ENCODE measurements at places on chromosomes 2 and 18.

- DNase-seq: no peak
Measured at GRCh38 chr2:202941771-202942170, 29.7 kb downstream of the CARF start.

DNA sequence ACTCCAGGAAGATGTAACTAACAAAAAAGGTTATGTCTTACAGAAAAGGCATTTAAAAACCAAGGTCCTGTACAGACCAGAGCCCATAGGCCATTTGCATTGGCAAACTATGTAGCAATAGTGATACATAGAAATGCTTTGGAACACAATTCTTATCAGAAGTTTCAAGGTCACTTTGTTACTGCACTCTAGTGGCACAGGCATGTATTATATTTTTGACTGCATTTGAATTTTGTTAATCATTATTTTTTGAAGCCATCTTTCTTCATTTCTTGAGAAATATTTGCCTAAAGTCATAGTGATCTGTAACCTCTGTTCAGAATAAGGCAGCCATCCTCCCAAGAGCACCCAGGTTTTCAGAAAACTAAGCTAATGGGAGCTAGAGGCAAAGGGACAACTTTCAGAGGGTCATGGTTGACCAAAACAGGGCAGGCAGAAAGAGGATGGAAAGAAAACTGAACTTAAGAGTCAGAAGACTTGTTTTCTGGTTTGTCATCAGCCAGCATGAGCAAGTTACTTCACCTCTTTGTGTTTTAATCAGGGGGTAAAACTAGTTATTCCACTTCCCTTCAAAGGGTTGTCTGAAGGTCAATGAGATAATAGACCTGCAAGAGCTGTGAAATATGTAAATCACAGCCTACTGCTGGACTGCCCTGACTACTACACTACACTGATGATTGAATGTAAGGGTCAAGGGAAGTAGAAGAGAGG lies 41.5 kb downstream of the SLC38A11 start:
- no peak for DNase-seq

DNA sequence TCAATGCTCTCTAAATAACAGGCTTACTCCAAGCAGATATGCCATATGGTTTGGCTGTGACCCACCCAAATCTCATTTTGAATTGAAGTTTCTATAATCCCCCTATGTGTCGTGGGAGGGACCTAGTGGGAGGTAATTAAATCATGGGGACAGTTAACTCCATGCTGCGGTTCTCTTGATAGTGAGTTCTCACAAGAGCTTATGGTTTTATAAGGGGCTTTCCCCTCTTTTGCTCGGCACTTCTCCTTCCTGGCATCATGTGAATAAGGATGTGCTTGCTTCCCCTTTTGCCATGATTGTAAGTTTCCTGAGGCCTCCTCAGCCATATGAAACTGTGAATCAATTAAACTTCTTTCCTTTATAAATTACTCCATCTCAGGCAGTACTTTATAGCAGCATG lies 302.7 kb upstream of the ZC3H15 start:
- no peak for DNase-seq

GRCh38 chr2:120622886-120623753 lies 112.5 kb upstream of the GLI2 start:
- DNase-seq: no peak

- no peak for DNase-seq
Measured at GRCh38 chr2:80638783-80639182, 334.2 kb upstream of the LRRTM1 start.

DNA sequence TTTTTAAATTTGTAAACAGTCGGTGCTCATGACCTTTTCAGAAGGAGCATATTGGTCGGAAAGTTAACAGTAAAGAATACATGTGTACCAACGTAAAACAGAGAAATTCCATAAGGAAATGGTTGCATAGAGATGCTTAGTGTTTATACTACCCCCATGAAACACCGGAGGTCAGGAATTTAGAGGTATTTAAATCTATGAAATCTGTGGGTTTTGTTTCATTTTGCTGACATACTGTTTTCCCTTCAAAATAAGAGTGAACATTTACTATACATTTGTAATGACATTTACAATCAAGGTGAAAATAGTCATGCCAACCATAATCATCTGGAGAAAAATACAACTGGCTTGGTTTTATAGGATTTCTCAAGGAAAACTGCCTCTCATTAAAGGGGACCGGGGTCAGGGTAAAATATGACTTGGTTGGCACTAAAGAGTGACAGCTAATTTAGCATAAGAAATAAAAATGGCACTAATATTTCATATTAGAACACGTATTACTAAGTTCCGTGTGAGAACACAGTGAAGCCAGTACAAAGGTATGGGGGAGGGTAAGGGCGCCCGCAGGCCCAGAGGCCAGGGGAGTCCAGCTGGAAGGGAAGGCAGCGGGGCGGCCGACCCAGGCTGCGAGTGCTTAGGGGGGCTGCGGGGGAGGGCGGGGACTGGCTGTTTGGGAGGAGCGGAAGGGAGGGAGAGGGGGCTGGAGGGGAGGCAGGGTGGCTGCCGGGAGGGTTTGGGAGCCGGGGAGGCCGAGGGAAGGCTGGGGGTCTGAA lies 1.1 kb upstream of the RNU4ATAC start:
- DNase-seq: no peak

- no peak for DNase-seq
Measured at GRCh38 chr2:155412598-155412997, 714.1 kb downstream of the KCNJ3 start.

DNA sequence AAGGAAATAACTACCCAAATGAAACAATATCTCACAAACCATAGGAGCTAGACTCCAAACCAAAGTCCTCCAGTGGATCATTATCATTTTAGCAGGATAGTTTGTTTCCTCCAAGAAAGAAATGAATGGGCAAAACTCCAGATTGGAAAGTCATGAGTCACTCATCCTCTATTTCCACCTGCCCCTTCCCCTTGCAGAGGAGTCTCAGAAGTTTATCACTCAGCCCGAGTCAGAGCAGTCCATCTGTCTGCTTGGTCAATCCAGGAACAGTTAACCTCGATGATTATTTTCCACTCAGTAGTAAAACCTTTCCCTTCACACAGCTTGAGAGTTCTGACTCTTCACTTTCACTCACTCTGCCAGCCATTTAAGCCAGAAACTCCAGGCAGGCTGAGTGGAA lies 462.2 kb downstream of the BCL11A start:
- DNase-seq: no peak

- DNase-seq: no peak
Measured at GRCh38 chr2:204590063-204590462, 44.8 kb downstream of the PARD3B start.

DNA sequence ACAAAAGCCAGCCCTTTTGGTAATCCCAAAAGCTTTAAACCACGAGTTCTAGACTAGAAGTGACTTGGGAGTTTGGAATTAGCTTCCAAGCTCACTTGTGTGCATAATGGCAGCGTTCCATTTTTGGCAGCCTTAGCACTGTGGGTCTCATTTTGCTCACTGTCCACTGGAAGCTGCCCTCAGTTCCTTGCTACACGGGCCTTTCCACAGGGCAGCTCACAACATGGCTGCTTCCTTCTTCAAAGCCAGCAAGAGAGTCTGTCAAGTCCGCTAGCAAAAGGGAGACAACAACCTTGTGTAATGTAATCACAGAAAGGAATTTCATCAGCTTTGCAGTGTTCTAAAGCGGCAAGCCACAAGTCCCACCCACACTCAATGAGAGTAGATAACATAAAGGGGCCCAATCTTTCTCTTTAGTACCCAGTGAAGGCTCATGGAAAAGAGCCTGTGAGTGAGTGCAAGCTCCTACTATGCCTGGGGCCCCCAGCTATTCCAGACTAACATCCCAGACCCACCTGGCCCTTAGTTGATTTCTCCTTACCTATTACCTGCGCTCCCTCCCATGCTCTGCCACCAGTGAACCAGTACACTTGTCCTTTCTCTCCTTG lies 239.7 kb upstream of the FBXO11 start:
- no peak for DNase-seq

DNA sequence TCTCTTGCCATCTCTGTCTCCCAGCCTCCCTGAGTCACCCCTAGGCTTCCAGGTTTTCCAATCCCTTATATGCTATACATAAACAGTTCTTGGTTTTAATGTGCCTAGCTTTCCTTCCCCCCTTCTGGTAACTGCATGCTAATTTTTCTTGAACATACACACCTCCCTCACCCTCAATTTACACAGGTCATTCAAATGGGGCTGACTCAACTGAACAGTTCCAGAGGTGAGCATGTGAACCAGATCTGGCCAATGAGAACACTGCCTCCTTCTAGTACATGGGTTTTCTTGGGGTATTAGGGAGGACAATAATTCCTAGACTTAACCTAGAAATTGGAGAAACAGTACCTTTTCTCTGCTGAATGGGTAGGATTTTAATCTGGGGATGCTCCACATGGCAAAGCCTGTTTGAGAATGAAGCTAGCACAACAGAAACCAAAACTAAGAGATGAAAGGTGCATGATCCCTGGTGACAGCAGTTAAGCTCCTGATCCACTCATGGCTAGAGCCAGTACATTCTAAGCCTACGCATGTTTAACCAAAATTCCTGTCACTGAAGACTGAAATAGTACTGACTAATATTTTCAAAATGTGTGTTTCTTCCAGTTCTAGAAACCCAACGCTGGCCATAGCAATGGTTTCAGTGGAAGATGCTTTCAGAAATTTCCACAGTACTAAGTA lies 11.8 kb downstream of the SLC25A12 start:
- DNase-seq: no peak

DNA sequence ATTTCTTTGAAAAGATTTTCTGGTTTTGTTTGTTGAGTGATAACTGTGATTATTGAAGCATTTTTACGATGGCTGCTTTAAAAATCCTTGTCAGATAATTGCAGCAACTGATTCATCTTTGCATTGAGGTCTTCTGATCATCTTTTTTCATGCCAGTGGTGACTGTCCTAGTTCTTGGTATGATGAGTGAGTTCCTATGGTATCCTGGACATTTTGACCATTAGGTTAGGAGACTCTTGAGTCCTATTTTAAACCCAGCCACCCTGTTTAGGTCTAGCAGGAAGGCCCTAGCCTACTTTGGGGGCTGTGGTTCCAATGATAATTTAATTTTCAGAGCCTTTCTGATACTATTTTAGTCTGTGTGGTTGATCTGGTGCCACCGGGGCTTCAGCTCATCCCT lies 72.7 kb upstream of the REV1 start:
- DNase-seq: no peak

DNA sequence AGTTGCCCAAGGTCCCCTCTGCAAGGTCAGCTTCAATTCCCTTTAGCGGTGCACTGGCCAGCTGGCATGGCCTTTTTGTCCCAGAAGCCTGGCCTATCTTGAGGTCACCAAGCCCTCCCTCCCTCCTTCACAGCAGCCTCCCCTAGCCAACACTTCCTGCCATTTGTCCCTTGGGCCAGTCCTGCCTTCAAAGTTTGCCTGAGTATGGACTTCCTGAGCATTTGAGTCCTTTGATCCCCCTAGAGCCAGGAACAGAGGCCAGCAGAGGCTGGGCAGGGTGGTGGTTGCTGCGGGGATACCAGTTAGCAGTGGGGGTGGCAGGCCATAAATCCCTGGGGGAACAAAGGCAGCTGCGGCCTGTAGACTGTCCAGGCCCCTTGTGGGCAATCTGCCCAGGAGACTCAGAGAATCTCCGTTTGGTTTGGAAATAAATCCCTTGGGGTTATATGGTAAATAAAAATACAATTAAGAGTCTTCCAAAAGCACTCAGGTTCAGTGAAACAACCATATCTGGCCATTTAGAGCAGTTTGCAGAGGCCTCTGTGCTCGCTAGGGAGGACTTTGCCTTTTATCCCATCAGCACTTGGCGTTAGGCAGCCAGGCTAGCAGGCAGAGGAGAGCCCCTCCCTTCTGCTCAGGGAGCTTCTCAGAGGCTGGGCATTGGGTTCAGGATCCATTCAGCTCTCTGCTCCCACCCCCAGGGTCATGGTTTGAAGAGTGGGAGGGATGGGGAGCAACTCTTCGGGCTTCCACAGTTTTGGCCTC lies 3.1 kb upstream of the HES6 start:
- no peak for DNase-seq

- DNase-seq: no peak
Measured at GRCh38 chr18:67590571-67591141, 74.1 kb upstream of the DSEL start.

- no peak for DNase-seq
Measured at GRCh38 chr2:219675221-219675620, 47.8 kb downstream of the SLC4A3 start.

DNA sequence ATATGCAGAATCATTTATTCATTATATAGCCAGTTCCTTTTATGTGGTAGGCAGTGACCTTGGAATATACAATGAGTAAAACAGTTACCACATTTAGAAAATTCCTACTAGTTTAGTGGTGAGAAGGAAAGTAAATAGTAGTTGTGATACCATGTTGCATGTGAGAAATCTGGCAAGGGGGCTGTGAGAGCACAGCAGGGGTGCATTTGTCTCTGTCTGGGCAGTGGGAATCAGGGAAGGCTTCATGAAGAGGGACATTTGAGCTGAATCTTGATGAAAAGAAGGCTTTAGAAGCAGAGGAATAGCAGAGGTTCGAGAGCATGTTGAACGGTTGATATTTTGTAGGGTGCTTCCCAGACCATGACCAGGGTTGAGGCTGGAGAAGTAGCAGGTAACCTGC lies 78.7 kb downstream of the RAB3GAP1 start:
- DNase-seq: no peak

DNA sequence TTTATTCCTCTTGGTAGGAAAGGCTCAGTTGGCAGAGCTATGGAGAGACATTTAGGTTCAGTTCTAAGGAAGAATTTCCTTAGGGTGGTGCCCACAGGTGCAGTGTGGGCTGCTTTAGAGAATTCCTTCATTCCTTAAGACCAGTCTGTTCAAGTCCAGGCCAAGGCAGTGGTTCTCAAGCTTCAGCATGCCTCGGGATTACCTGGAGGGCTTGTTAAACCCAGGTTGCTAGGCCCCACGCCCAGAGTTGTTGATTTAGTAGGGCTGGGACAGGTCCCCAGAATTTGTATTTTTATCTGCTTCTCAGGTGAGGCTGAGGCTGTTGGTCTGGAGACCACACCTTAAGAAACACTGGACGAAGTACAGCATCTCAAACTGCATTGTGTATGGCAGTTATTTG lies 68.9 kb downstream of the CERS6 start:
- DNase-seq: no peak

DNA sequence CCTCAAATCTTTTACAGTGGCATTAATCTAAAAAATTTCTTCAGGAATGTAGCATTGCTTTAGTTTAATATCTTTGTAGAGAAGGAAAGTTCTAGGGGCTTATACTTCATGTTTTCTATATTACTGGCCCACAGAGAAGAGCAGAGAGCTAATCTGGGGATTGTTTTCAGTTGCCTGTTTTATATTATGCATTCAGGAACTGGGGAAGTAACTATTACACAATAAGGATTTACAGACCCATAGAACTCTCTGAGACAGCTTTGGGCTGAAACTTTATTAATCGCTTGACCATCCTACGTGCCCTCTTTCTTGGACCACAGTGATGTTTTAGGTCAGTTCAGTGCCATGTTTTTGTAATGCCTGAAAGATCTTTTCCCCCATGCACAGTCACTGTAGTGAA lies 29.9 kb downstream of the BIRC6 start:
- no peak for DNase-seq

GRCh38 chr2:208112969-208113368 lies 11.4 kb downstream of the CRYGD start:
- no peak for DNase-seq

- DNase-seq: no peak
Measured at GRCh38 chr18:66662632-66663031, 58.7 kb upstream of the CDH19 start.

- no peak for DNase-seq
Measured at GRCh38 chr2:237593596-237594320, 3.2 kb upstream of the RAB17 start.
